Left hindlimb (tissue), 1 donor: ENCODE measurements at places on chromosomes 7 and 10.
A peak's percentile ranks its signal among the peaks of the same experiment; 100 is the strongest.

DNA sequence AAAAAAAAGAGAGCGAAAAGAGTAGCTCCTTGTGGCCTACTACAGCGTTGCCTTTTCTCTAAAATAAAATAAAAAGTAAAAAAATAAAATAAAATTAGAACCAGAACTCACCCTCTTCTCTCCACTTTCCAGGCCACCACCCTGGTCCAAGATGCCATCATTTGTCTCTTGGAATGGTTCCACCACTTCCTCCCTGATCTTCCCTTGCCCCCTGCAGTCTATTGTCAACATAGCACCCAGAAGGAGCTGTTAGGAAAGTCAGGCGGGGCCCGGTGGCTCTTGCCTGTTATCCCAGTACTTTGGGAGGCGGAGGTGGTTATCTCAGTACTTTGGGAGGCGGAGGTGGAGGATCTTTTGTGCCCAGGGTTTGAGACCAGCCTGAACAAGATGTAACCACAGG, 7.6 kb upstream of the GRID2IP start:
- no peak for DNase-seq

DNA sequence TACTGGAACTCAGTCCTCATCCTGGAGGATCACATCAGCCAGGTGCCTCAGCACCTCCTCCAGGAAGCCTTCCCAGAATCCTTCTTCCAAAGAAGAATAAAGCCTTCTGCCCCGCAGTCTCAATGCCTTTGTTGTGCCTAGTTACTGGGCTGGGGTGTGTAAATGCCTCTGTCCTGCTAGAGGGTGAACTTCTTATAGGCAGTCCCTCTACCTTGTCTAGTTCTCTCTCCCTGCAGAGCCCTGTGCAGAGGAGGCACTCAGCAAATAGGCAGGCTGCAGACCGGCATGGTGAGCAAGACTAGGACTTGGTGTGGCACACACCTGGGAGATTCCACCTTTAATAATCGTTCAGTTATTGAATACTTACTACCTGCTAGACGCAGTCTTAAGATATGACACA, 104.7 kb upstream of the PCBD1 start:
- DNase-seq = no peak

- DNase-seq = peak; percentile 60
These were observed 38.4 kb upstream of the PLXNA4 start for GRCh38 chr7:132614428-132615318.

DNA sequence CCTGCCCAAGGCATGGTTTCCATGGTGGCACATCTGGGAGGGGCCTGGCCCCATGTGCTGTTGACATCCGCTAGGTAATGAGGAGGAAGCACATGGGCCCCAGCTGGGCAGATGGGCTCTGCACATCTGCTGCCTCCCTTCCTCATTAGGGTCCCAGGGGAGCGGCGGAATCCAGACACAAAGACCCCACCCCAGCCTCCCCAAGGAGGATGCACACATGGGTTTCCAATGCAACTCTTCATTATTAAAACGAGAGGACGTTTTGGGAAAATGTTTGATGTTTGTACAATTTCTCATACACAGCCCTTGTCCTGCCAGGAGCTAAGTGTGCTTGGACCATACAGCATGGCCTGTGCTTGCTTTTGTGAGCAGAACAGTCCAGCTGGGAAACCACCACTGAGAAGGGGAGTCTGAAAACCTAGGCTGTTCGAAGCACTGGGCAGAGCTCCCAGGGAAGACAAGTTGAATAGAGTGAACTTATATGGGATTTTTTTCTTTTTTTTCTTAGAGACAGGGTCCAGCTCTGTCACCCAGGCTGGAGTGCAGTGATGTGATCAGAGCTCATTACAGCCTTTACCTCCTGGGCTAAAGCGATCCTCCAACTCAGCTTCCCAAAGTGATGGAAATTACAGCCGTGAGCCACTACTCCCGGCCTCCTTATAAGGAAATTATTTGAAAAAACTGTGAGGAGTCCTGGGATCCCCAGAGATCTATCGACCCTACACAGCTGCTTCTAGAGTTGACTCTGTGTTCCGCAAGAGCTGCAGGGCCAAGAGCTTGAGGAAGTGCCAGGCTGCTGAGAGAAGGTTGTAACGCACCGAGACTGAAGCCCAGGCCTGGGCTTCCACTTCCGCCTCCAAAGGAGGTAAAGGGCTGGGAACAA, 23.4 kb downstream of the FAM107B start:
- peak; percentile 82 for DNase-seq

GRCh38 chr7:117087639-117088396, 134.5 kb downstream of the ST7 start:
- no peak for DNase-seq

- no peak for DNase-seq
These were observed 10.1 kb upstream of the ADAP1 start for GRCh38 chr7:964401-965231.

GRCh38 chr7:21367081-21367480, 60.8 kb upstream of the SP4 start:
- DNase-seq = no peak

DNA sequence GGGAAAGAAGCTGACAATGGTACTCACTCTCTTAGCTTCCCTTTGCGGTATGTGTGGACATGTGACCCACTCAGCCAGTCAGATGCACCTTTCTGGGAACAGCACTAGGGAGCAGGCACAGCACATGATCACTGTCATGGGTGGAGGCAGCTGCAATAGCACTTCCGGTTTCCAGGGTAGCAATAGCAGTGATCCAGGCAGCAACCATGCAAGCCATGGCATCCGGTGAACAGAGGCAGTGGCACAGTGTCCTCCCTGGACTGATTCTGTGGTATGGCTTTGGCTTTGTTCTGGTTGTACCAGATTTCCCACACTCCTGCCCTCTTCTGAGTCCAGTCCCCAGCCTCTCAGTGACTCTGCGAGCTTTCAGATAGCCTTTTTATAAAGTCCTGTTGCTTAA, 86.8 kb upstream of the NAMPT start:
- DNase-seq = no peak

GRCh38 chr7:37341033-37341630, 107.5 kb downstream of the ELMO1 start:
- DNase-seq = no peak

- DNase-seq = no peak
These were observed 70.3 kb upstream of the MXI1 start for GRCh38 chr10:110137142-110137545.

DNA sequence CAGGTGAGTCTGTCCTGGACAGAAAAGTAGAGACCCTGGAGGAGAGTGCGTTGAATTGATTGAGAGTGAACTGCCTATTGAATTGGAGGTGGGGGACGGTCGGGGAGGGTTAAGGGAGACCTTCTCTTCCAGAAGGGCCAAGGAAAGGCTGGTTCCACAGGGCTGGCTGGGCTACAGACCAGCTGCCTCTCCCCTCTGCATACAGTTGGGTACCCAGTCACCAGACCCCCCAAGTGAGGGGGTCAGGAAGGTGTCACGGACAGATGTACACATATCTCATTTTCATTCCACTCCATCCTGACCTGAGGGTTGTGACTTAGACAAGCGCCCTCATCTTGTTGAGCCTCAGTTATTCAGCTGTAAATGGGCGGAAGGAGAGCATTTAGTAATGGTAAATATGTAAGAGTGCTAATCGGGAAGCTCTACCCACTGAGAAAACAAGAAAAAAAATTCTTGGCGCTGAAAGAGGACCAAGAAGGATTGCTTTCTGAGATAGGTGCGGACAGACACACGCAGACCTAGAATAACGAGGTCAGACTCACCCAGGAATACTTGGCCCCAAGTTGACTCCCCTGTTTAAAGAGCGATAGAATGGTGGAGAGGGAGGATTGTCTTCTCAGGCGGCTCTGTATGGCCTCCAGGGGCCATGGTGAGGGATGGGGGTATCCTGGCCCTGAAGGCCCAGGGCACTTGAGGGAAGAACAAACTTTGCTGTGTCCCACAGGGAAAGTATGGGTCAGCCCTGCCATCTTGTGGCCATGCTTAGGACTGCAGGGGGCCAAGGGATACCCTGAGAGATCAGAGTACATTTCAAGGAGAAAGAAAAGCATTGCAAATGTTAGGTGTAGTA, 7.2 kb upstream of the MBL2 start:
- DNase-seq = peak; percentile 73
